Astrocyte of the hippocampus (primary cell): ENCODE measurements at places on chromosomes 12 and 14.
A peak's percentile ranks its signal among the peaks of the same experiment; 100 is the strongest.

DNA sequence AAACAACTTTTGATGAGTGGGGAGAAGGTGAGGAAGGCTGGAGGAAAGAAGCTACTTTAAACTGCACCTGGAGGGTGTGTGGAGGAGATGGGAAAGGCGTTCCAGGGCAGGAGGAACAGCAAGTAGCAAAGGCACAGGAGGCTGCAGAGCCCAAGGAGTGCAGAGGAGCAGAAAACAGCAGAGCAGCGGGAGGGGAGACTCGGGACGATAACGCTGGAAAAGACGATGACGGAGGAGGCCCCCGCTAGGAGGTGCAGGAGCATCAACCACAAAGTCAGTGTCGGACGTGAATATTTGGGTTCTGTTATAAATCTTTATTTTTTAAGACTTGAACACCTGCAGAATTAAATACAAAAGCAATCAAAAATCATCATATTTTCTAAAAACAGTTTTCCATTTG, 44.9 kb downstream of the LGMN start:
- DNase-seq, result no peak

GRCh38 chr12:51886021-51886710, 1.7 kb upstream of the ANKRD33 start:
- peak; percentile 67 for DNase-seq

- peak; percentile 71 for DNase-seq
These were observed 149.0 kb downstream of the TGFB3 start for GRCh38 chr14:75832621-75833297.

GRCh38 chr12:94973221-94973620, 30.3 kb downstream of the NDUFA12 start:
- DNase-seq, result peak; percentile 29

- no peak for DNase-seq
These were observed 113.0 kb downstream of the ZFP36L1 start for GRCh38 chr14:68679746-68680467.

DNA sequence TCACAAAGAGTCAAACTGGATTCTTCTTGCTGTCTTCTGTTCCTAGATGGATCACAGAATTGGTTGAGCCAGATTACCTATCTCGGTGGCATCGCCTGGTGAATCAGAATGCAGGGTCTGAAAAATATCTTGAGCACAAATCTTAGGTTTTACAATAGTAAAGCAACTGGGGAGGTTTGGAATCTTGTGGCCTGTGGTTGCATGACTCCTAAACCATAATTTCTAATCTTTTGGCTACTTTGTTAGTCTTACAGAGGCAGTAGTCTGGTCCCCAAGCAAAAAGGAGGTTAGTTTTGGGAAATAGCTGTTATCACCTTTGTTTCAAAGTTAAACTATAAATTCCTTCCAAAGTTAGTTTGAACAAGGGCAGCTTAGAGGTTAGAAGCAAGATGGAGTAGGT, 1488.5 kb upstream of the FLRT2 start:
- peak; percentile 49 for DNase-seq

- DNase-seq, result no peak
These were observed 34.3 kb downstream of the NOPCHAP1 start for GRCh38 chr12:105020241-105020962.

- DNase-seq, result no peak
These were observed at the start of gene HCAR1 for GRCh38 chr12:122730215-122731014. Gene HCAR1 (minus strand): TSS chr12:122730844. CDS start chr12:122730339, 505 bp downstream.

- no peak for DNase-seq
These were observed 66.2 kb downstream of the MARK3 start for GRCh38 chr14:103451401-103451800.
